GM03348 (cell line): ENCODE measurements at places on chromosomes 3 and 15.

DNA sequence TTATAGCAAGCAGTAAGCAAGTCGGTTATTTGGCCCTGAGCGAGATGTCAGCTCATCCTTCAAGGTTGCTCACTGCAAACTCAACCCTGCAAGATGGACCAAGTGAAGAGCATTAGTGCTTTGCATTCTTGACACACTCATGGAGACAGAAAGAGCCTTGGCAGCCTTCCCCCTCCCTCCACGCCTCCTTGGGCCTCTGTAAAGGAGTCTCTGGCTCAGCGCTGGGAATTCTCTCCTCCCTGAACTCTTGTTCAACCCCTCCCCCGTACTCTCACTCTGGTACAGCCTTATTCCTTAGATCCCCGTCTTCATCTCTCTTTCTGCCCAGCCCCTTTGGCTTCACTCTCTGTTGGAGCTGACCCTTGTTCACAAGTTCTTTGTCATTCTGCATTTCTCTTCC lies 2.2 kb upstream of the CX3CR1 start:
- no peak for DNase-seq

GRCh38 chr3:76673171-76673570 lies 366.7 kb upstream of the ROBO2 start:
- DNase-seq, result no peak

- DNase-seq, result no peak
These were observed 34.8 kb downstream of the ST3GAL6 start for GRCh38 chr3:98797905-98798304.

GRCh38 chr3:193250492-193250891 lies 9.5 kb downstream of the PLAAT1 start:
- DNase-seq, result no peak

DNA sequence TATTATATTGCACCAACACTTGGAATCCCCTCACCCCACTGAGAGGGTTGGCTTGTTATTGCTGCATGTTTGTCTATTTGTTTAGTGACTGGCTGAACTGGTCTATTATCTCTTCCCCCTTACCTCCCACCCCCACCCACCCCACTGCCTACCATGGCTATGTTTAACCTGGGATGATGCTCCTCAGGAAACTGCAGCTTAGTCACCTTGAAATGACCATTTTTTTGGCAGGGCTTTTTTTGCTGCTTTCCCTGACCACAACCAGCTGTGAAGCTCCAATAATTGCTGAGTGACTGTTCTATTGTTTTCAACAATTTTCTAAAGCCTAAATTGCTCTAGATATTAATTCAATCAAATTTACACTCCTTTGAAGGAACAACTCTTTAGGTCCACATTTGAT lies 137.9 kb upstream of the CADM2 start:
- DNase-seq, result no peak

GRCh38 chr3:196849180-196849741 lies 18.5 kb upstream of the SENP5 start:
- no peak for DNase-seq

- no peak for DNase-seq
These were observed 28.2 kb downstream of the SLCO3A1 start for GRCh38 chr15:91881569-91882297.

DNA sequence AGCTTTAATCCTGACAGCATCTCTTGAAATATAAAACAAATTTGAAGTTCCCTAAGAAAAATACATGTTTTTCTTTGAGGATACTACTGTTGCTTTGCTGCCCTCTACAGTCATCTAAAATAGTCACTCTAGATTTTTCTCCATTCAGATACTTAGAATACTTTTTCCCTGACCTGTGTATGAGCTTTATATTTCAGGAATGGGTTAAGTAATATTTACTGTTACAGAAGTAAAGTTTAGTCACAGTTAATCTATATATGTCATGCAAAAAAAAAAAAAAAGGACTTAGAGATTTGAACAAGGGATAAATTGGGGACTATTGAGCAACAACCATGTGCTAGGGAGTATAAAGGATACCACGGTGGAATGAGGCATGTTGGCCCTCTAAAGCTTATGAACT lies 8.8 kb downstream of the NECTIN3 start:
- DNase-seq, result peak; percentile 44

GRCh38 chr15:90291679-90292356 lies 26.3 kb downstream of the NGRN start:
- no peak for DNase-seq

- DNase-seq, result no peak
These were observed 28.9 kb downstream of the TBC1D2B start for GRCh38 chr15:78048628-78048920.

- DNase-seq, result no peak
These were observed 3.0 kb downstream of the ARF4 start for GRCh38 chr3:57594144-57594543.

- DNase-seq, result no peak
These were observed 16.8 kb downstream of the PLA2G4B start for GRCh38 chr15:41855261-41855961.

- no peak for DNase-seq
These were observed 20.8 kb upstream of the DENND4A start for GRCh38 chr15:65812916-65813315.

GRCh38 chr3:66889750-66890494 lies 108.2 kb upstream of the KBTBD8 start:
- DNase-seq, result no peak

DNA sequence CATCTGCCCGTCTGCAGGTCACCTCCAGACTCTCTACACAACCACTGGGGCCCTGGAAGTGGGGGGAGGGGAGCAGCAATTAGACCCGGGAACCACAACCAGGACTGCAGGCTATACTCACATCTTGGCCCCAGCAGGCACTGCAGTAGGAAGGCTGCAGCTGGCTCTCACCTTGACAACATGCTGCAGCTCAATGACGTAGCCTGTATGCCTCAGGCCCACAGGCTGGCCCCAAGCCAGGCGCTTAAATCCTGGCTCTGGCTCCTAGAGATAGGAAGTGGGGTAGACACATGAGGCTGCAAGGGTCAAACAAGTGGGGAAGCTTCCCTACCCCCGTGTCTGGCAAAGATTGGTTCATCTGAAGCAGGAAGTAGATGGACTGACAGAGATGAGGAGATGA lies 4.6 kb upstream of the QRICH1 start:
- DNase-seq, result no peak

GRCh38 chr3:152380043-152380442 lies 111.3 kb downstream of the MBNL1 start:
- DNase-seq, result no peak

GRCh38 chr3:39127908-39128304 lies 20.4 kb downstream of the TTC21A start:
- no peak for DNase-seq

DNA sequence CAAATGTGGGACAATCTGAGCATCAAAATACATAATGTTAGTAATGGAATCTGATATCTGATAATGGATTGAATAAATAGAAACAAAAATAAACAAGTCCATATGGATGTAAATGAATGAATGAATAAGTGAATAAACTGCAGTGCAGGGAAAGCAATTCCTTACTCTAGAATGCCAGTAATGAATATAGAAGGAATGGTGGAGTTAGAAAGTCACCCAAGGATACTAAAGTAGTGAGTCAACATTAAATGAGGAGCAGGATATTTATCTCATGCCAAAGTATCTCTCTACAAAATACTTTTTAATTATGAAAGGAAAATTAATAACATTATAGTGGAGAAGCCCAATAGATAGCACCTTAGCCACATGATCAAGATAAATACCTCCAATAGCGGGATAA lies 300.3 kb downstream of the FEZF2 start:
- DNase-seq, result peak; percentile 28

GRCh38 chr3:188390775-188391443 lies 237.0 kb downstream of the LPP start:
- no peak for DNase-seq

DNA sequence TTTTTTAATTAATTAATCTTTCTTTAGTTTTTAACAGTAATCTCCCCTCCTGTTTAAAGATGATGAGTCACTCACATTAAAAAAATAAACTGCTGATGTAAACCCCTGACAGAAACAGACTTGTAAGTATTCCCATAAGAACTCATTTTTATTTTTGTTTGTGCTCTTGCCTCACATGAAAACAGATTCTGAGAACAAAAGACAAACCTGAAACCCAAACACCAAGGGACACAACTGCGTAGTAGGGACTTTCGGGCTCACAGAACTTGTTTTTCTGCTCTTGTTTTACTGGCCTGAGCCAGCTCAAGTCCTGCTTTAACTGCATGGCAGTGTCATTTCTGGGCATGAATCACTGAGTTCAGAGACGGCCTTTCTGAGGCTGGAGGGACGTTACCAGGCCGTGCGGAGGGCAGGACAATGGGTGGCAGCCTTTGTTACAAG lies 600.8 kb downstream of the FOXP1 start:
- peak; percentile 60 for DNase-seq

DNA sequence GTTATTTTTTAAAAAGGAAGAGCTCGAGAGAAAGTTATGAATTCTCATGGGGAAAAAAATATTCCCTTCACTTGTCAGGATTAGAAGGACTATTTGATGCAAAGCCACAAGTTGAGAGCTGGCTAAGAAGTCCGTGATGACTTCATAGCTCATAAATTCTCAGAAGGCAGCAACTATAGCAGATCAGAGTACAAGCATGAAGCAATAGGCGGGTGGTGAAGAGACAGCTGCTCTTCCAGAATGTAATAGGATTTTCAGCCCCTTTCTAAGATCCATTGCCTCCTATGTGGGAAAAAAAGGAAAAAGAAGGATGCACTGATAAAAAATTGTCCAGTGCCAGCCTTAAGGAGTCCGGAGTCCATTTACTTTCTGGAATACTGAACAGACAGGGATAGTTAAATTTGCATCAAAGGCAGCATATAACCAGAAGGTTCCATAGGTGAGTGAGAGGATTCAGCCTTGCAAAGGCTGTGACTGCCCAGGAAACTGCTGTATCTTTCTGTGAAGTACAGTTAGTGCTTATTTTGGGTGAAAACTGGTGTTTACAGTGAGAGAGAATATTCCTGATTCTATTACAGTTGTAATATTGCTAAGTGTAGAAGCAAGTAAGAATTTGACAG lies 929.5 kb upstream of the ALCAM start:
- peak; percentile 69 for DNase-seq

- DNase-seq, result no peak
These were observed 213.3 kb upstream of the CFAP20DC start for GRCh38 chr3:59263152-59263551.

DNA sequence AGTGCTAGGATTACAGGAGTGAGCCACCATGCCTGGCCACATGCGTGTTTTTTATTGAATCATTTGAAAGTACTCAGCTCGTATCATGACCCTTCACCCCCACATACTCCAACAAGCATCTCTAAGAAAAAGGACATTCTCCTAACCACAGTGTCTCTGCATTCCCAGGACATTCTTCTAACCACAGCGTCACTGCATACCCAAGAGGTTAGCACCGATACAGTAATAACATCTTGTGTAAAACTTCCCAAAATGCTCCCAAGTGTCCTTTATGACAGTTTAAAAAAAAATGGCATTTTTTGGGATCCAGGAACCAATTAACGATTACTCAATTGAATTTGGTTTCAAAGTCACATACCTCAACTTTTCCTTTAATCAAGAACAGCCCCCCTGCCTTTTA lies 39.6 kb downstream of the FLNB start:
- DNase-seq, result peak; percentile 61

GRCh38 chr3:184827572-184827971 lies 15.6 kb downstream of the VPS8 start:
- DNase-seq, result no peak

DNA sequence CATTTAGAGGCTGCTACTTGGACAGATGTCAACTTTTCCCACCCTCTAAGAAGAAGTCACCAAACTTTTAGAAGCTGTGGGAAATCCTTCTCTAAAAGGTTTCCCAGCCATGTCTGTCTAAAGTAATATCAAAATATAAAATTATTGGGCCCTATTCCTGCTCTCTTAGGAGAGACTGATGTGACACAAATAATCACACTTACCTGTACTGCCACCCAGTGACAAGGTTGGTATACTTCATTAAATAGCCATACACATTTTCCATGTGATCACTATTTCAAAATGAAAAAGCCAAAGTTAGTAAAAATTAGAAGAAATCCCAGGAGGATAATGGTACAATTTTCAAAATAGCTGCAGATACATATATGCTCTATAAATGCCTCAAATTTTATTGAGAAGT lies 12.6 kb downstream of the OSBPL11 start:
- no peak for DNase-seq

GRCh38 chr3:105826778-105827634 lies 41.8 kb downstream of the CBLB start:
- no peak for DNase-seq

DNA sequence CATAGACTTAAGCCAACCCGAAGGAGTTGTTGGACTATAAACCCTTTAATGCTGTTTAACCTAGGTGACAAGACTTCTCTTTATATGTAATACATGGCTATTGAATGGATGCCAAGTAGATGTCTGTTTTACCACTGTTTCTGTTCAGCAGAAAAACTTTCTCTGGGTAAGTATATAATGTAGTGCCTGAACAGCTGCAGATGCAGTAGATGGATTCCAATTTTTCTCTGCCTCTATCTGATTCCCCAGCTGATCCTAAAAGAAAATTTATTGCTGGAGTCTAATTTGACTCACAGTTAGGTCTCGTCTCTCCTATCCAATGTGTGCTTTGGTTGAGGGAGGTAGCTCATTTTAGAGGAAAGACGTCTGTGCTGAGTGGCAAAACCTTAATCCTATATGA lies 256.5 kb upstream of the CBLB start:
- no peak for DNase-seq

DNA sequence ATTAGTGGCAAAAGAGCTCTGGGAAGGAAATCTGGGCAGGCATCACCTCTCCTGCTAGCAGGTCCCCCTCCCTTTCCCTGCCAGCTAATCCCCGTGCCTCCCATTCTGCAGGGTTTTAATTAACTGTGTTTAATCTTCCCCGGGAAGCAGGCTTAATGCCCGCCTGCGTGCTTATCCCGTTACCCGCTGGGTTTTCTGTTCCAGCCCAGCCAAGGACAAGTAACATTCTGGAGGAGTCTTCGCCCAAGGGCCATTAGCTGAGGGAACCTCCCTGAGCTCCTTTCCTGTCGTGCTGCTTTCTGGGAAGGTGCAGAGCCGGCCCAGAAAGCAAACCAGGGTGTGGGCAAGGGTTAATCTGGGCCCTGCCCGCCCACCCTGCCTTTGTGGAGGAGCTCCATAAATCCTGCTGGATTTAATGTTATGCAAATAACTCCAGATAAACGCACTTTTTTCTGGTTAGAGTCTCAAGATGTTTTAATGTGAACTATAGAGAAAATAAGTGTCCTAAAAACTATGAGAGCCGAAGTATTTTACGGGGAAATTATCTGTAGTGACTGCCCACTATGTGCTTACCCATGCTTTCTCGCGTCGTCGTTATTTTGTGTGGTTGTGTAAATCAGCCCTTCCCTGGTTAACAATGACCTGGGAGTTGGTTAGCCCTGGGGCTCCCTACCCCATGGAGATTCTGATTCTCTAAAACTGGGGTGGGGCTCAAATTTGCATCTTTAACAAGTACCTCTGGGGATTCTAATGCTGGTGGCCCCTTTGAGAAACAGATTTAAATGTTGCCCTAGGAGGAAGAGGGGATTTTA lies 25.9 kb downstream of the TRIM71 start:
- no peak for DNase-seq

DNA sequence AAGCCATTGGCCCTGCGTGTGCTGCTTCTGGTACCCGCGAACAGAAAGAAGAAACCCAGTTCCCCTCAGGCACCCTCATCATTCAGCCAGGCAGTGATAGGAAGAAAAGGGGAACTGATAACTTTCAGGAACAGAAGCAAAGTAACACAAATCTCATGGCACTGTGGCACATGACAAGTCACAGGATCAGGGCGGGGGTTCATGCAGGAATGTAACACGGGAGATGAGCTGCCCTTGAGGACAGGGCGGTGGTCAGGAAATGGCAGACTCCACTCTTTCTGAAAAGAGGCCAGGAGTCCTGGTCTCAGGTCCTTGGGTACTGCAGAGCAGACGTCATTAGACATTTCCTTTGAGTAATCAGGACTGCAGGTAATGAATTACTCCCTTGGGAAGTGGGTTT lies 95.5 kb downstream of the CCNL1 start:
- DNase-seq, result no peak

GRCh38 chr15:37107071-37107743 lies 6.9 kb upstream of the MEIS2 start:
- DNase-seq, result no peak
